ENCODE measurements at places on chromosomes 4 and X. TPM values are rescaled to one million over a fixed set of nuclear protein-coding genes. Genes with fewer than 3 reads are reported as not detected.

MAMLD1 gene
- 0.87 TPM for polyA plus RNA-seq

PROM1 gene
- 1.3 TPM for polyA plus RNA-seq

CENPVL2 gene
- 1.6 TPM for polyA plus RNA-seq

ALPK1 gene
- 1.6 TPM for polyA plus RNA-seq

CT47B1 gene
- not detected for polyA plus RNA-seq

ENPP6 gene
- polyA plus RNA-seq = not detected

CNGA1 gene
- polyA plus RNA-seq = 2.2 TPM

ELMOD2 gene
- 41.4 TPM for polyA plus RNA-seq

TGIF2LX gene
- not detected for polyA plus RNA-seq

GEMIN8 gene
- 28.3 TPM for polyA plus RNA-seq

PDCL2 gene
- not detected for polyA plus RNA-seq

PAGE4 gene
- polyA plus RNA-seq = not detected

XG gene
- not detected for polyA plus RNA-seq

PDE5A gene
- 19.3 TPM for polyA plus RNA-seq

AREG gene
- not detected for polyA plus RNA-seq

AFF2 gene
- polyA plus RNA-seq = 5.4 TPM

CT55 gene
- polyA plus RNA-seq = not detected

FBXL5 gene
- polyA plus RNA-seq = 96.5 TPM

TCEAL6 gene
- polyA plus RNA-seq = not detected

SPRY1 gene
- polyA plus RNA-seq = 35.9 TPM

MAGIX gene
- polyA plus RNA-seq = 10.0 TPM

LRCH2 gene
- polyA plus RNA-seq = 4.8 TPM

ARMCX2 gene
- 36.5 TPM for polyA plus RNA-seq

MGAT4D gene
- not detected for polyA plus RNA-seq

IL2RG gene
- polyA plus RNA-seq = not detected

EDA2R gene
- polyA plus RNA-seq = 4.0 TPM

CT45A1 gene
- not detected for polyA plus RNA-seq

CHRDL1 gene
- polyA plus RNA-seq = 0.54 TPM

PNMA5 gene
- not detected for polyA plus RNA-seq

ACE2 gene
- polyA plus RNA-seq = 0.45 TPM

DOCK11 gene
- 13.6 TPM for polyA plus RNA-seq

IQCM gene
- not detected for polyA plus RNA-seq

FAM47B gene
- polyA plus RNA-seq = not detected

GAGE12E gene
- polyA plus RNA-seq = not detected

VSIG1 gene
- not detected for polyA plus RNA-seq

SLC30A9 gene
- 73.9 TPM for polyA plus RNA-seq

UGT8 gene
- polyA plus RNA-seq = 0.43 TPM

ARHGAP36 gene
- not detected for polyA plus RNA-seq

TDO2 gene
- polyA plus RNA-seq = 2.5 TPM

ATP1B4 gene
- polyA plus RNA-seq = not detected

GAB3 gene
- polyA plus RNA-seq = not detected

F11 gene
- polyA plus RNA-seq = not detected

JCHAIN gene
- 0.61 TPM for polyA plus RNA-seq
